ENCODE measurements at places on chromosomes 6 and 20.

- DNase-seq = no peak
These were observed 112.5 kb downstream of the SOBP start for GRCh38 chr6:107602321-107603005.

- DNase-seq = no peak
These were observed 52.3 kb downstream of the ABHD12 start for GRCh38 chr20:25338112-25339023.

DNA sequence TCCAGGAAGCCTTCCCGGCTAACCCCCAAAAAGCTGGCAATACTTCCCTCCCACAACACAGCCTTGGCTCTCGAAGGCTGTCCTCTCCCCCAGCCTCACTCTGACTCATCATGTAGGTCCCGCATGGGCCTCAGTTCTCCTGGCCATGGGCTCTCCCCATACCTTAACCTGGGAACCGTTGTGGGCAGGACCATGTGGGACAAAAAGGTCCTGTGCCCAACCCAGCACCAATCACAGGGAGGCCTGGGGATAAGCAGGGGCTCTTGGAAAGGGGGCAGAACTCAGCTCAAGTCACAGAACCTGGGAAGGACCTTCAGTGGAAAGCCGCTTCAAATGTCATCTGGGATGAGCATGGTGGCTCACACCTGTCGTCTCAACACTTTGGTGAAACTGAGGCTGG is 45.5 kb downstream of the MRPL14 start:
- DNase-seq = no peak

DNA sequence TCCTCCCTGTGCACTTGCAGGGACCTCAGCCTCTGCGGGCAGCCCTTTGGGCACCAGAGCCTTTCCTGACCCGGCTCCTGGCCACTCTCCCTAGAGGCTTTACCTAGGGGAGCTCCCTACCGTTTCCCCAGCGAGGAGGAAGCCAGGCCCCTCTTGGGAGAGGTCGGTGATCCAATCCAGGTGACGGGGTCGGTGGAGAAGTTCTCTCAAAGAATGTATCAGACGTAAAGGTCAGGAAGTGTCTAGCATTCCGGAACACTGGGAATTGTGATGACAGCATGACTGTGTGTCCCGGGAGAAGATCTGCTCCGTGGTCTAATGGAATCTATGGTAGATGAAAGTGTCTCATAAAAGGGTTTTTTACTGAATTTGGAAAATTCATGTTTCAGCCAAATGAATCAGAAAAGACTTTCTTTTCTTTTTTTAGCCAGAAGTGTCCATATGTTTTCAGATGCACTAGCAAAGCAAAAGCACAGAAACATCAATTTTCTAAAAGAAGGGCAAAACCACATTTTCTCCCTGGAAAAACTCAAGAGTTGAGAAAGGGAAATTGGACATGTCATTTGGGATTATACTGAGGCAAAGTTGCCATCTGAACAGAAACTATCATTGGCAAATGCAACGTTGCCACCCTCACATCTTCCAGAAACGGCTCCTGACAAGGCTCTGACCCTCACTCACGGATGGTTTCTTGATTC is 289.4 kb downstream of the THBS2 start:
- DNase-seq = no peak

DNA sequence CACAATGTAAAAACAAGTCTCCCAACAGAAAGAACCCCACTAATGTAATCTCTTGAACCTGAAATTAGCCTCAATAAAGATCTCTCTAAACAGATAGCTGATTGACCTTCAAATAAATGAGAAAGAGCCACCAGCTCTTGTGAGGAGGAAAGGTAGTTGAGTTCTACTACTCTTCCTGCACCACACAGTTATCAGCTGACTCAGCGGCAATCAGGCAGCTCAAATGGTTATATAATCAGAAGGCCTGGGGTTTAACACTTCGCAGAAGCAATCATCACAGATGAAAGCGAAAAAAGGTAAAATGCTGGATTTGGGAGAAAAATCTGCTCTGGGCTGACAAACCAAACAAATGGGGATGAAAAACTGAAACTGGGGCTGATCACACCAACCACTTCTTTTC is 91.8 kb downstream of the CHD6 start:
- no peak for DNase-seq

DNA sequence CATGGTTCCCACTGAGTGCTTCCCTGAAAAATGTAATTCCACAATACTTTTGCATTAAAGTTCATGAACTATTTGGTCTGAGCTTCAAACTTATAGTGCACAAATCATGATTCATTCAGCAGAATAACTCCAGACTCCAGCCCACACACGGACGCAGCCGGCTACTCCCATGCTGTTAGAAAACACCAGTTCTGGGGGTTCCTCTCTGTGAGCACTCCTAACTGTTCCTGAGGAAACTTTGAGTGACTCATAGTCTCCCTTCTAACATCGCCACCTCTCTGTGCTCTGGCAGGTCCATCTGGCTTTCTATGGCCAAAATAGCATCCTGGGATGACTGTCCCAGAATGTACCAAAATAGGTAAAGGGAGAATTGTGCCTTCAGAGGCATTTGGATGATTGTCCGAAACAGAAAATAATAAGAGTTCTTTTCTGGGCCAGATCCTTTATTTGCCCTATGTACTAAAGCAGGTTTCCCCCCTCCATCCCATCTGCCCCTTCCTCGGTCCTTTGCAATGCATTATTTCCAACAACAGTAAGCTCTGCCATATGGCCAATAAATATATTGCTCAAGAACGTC is 32.3 kb upstream of the LY86 start:
- no peak for DNase-seq

Data from NCI-H2029 treated with DMSO at 0.1 percent for 48 hours (cell line).